ENCODE measurements at places on chromosomes 11 and 22.

- DNase-seq = no peak
These were observed 435 bp upstream of the TAF6L start for GRCh38 chr11:62770778-62771143.

GRCh38 chr11:116379185-116379828, 393.5 kb downstream of the BUD13 start:
- DNase-seq = no peak

DNA sequence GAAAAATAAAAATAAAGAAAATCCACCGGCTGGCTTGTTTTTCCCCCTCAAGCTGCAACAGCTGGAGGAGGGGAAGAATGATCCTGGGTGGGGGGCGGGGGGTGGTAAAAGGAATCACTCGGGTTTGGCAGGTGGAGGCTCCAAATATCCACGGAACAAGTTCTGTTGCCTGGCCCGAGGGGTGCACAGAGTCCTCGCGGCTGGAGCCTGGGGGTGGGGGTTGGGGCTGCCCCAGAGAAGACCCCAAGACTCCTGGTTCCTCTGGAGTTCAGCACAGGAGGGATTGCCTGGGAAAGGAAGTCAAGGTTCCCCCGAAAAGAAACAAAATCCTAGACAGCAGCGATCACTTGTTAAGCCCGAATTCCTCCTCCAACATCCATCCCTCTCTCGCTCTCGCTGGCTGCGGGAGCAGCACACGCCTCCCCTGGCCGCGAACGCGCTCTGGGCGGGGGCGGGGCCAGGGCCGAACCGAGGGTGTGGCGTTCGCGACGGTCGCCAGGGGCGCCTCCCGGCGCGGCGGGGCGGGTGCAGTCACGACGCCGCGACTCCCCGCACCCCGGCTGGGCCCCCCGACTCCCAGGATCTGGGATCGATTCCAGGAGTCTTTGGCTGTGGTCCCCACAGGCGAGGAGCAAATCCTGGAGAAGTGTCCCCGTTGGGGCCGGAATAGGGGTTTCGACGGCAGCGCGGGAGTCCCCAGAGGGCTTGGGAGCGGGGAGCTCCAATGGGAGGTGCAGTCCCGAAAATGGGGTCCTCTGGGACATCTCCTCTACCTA, at the start of gene KCNA4:
KCNA4 (minus strand) TSS at position 443 of the 776 bp plus-strand sequence. CDS start 4,352 bp downstream, outside the sequence.
- no peak for DNase-seq

DNA sequence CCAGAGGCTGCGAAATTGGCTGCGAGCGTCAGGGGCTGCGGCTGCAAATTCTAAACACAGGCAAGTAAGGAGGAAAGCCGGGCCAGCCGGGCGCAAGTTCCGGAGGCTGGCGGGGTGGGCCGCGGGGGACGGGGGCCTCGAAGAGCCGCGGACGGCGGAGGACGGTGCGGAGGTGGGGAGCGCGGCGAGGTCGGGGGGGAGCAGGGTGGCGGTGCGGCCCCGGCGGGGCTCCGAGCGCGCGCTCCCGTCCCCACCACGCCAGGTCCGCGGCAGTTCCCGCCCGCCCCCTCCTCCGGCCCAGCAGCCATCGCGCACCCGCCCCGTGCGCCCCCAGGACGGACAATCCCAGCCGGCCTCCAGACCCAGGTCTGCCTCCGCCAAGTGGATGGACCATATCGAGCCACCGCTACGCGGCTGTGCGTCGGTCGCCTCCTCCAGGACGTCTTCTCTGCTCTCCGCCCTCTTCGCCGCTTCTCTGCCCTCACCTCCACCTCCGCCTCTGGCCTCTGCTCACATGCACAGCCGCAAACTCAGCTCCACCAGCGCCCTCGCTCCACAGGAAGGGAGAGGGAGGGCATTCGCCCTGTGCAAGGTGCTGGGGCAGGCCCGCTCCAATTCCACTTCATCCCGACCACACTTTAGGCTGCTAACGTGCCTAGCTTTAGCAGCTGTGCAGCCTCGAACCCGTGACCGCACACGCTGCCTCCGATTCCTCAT, 7.2 kb downstream of the ELFN2 start:
- DNase-seq = no peak

DNA sequence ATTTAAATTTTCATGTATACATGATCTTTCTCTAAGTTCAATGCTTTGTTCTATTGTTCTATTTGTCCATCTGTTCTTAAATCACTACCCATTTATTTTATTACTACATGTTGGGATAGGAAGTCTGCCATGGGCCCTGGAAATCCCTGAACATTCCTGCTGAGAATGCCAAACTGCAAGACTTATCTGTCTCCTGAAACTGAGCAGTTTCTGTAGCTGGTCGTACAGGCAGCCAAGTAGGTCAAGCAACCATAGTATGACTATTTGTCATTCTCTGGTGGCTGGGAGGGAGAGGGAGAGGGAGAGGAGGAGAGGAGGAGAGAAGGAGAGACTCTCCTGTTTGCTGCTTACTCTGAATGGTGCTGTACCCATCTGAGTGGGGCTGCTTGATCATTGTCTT, 82.8 kb upstream of the SNX19 start:
- DNase-seq = no peak

DNA sequence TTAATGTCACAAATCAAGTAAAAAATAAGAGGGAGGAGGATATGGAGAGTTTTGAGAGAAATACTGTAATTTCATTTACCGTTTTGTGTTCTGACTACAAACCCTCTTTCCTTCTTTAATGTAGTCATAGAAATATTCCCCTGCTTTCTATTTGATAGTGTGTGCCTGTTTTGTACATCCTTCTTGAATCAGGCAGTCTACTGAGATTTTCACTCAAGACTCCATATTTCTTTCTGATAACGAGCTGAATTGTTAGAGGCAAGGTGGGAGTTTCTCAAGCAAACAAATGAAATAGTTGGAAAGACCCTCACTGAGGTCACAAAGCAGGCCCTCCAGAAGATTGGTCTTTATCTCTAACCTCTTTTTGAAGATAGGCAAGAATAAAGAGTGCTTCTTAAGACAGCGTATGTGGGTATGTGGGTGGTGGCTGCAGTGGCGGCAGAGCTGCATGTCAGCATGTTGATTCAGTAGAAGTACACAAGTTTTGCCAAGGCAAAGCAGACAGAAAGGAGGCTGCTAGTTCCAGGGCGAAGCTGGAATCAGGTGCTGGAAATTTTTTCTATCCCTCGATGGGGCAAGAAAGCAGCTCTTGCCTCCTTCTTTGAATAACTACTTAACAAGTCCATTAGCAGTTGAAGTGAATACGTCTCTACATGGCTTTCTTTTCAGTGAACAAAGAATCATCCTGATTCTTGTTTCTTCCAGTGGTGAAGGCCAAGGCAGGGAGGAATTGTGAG, 164.2 kb downstream of the FAM76B start:
- DNase-seq = no peak

- no peak for DNase-seq
These were observed at the start of gene CELSR1 for GRCh38 chr22:46537225-46537945. Gene CELSR1 (minus strand): TSS chr22:46537620. CDS start chr22:46537170, 450 bp downstream.

DNA sequence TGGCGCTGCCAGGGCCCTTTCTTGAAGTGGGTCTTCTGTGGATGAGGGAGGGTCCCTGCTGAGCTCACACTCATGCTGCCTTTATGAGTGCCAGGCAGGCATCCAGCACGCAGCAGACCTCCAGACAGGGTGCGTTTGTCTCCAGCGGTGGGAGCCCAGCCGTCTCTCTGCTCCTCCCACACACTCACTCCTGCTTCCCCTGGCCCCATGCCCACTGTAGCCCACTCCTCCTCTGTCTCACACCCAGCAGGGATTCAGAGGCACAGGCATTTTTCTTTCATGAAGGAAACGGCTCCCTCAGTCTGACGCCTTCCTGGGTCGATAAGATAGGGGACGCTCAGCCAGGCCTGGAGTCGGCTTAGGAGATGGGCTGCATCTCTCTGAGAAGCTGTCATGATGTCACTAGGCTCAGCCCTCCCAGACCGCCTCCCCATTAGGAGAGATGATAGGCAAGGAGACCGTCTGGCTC, 183.9 kb upstream of the NCAM1 start:
- DNase-seq = no peak

- no peak for DNase-seq
These were observed 14.9 kb upstream of the PPFIA1 start for GRCh38 chr11:70255477-70256116.

DNA sequence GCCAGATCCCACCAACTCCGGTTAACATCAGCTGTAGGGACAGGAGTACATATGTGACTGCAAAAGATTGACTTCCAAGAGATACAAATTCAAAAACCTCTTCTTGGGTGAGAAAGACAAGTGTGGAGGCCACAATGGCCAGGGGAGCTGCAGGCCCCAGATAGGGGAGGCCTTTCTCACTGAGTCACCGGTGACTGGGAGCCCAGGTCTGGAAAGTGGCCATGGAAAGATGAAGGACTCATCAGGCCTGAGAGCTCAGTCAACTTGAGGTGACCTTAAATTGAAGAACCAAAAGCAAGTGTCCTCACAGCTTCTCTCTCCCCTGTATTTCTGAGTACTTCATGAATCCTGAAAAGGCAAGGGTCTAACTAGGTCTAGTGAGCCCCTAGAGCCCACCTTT, 90.4 kb upstream of the CLPB start:
- no peak for DNase-seq

DNA sequence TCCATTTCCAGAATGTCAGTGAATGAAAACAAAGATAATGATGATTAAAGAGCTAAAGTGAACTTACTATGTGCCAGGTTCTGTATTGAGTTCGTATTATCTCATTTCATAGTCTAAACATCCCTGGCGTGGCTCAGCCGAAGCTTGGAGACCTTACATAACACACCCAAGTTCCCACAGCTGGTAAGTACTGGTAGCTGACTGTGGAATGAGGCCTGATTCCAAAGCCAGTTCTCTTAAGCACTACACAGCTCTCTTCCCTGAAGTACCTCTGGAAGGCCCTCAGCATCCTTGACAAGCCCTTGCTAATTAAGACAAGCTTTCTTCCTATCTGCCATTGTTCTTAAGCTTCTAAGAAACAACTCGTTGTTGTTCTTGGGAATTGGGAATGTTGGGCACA, 28.6 kb upstream of the NCAM1 start:
- DNase-seq = no peak

Data from hypothalamus (tissue), 51 donors.